Stimulated activated CD4-positive, alpha-beta T cell treated with anti-CD3 and anti-CD28 coated beads, Interleukin-1b, Interleukin-23, amount 100 ng/mL, for 1 hour (primary cell): ENCODE measurements at places on chromosomes 4 and X.

GRCh38 chr4:106529348-106530023, 160.9 kb upstream of the GIMD1 start:
- DNase-seq = no peak

GRCh38 chr4:184099535-184099966, 118.1 kb downstream of the ENPP6 start:
- no peak for DNase-seq

GRCh38 chr4:54999003-54999402, 126.4 kb downstream of the KDR start:
- DNase-seq = no peak

DNA sequence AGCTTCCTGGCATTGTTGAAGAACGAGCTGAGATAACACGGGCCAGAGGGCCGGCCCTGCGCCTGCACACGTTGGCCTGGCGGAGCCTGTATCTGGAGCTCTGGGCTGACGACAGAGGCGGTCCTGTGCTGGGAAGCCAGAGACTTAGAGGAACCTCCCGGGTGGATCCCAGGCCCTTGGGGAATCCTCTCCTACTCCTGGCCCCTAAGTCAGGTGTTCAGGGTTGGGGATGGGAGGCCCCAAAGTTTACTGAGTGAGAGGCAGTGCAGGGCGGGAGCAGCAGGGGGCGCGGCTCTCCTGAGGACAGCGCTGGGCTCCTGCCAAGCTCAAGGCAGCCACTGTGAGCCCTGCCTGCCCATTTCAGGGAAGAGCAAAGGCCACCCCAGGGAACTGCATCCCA, 2.5 kb upstream of the HTRA3 start:
- no peak for DNase-seq

GRCh38 chr4:10577018-10577417, 107.5 kb downstream of the CLNK start:
- no peak for DNase-seq

- DNase-seq = no peak
These were observed 97.8 kb downstream of the ZNF674 start for GRCh38 chrX:46447384-46447783.

GRCh38 chrX:108235986-108236385, 144.4 kb downstream of the ATG4A start:
- DNase-seq = no peak

GRCh38 chr4:102612210-102612609, 111.1 kb downstream of the NFKB1 start:
- DNase-seq = no peak

DNA sequence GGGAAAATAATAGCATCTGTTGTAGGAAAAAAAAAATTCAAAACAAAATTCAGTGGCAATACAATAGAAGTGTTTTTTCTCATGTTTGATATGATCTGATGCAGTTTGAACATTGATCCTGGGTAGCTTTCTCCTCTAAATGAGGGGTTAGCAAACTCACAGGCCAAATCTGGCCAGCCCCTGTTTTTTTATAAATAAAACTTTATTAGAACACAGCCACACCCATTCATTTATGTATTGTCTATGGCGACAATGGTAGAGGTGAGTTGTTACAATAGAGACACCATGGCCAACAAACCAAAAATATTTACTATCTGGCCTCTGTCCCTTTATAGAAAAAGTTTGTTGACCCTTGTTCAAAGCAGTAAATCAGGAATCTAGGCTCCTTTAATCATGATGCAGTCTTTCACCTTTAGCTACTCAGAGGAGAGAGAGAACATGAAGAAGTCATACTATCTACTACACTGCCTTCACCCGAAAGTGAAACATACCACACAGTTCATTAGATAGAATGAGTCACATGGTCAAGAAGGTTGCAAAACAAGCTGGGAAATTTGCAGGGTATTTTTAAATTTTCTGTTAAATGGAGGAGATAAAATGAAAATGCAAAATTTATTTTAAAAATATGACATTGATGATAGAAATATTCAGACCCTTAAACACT, 186.6 kb upstream of the MAOA start:
- DNase-seq = no peak

DNA sequence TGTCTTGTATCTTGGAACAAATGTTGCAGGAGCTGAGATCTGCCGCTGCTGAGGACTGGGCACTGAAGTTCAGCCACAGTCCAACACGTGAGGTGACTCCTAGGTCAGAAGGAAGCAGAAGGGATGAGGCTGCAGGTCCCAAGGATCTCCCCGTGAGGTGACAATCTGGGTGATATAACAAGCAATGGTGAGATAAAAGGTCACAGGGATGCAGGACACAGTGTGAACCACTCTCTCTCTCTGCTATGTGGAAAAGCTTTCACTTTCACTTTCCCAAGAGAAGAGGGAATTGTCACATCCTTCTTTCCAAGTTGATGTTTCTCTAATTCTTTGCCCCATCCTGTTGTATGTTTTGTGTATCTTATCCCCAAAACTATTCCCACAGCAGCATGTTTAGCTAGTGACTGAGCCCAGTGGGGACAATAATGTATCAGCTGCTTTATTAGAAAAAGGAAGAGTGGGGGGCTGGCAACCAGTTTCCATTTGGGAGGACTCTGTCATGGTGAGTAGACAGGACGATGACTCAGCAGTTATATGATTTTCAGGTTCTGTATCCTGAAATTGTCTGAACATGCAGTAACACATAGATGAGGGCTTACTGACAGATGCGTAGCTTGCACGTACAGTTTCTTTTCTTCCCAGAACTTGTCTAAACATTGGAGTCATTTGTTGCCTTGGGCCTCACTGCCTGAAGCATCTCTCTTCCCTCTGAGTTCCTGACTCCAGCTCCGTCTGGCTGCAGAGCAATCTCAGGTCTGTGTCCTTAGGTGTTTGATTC, 1415.8 kb upstream of the TENM3 start:
- DNase-seq = no peak

- no peak for DNase-seq
These were observed 3.8 kb downstream of the PNMA3 start for GRCh38 chrX:153060095-153060445.

- DNase-seq = no peak
These were observed 13.0 kb upstream of the PLAC1 start for GRCh38 chrX:134671294-134671693.
